ENCODE measurements at places on chromosomes 3 and 15.

- no peak for DNase-seq
These were observed 127.8 kb upstream of the LRRFIP2 start for GRCh38 chr3:37301980-37302708.

GRCh38 chr3:3902161-3902560 is 102.9 kb downstream of the LRRN1 start:
- DNase-seq, result no peak

GRCh38 chr3:24829011-24829581 is 334.4 kb upstream of the THRB start:
- DNase-seq, result peak; percentile 47

DNA sequence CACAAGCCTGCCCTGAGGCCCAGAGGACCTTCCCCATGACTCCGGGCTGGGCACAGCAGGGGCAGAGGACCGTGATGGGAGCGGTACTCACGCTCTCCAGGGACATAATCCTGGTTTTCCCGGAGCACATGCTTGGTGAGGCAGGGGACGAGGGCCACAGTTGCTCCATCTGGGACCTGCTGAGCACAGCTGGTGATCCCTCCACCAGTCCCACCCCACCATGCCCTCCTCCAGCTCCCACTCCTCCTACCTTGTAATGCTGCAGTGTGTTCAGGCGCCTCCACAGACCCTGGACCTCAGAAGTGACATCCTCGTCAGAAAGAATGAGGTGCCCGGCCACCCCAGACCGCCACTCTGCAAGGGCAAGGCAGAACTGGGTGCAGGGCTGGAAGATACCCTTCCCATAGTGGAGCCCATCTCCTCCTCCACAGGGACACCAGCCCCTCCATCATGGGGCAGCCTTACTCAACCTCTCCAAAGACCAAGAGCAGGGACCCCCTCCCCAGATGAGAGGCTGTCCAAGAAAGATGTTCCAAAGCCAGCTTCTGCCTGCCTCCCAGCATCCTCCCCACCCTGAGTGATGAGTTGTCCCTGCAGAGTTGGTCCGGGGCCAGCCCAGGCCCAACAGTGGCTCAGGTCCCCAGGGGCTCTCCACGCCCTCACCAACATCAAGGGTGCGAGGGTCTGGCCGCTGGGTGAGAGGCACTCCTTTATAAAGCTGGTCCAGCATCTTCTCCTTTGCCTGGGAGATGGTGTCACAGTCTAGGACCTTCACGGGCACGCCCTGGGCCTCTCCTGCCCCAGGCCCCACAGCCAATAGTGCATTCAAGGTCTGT is 19.5 kb downstream of the PLXNB1 start:
- no peak for DNase-seq

- DNase-seq, result peak; percentile 28
These were observed 46.2 kb downstream of the PTH1R start for GRCh38 chr3:46923559-46924350.

DNA sequence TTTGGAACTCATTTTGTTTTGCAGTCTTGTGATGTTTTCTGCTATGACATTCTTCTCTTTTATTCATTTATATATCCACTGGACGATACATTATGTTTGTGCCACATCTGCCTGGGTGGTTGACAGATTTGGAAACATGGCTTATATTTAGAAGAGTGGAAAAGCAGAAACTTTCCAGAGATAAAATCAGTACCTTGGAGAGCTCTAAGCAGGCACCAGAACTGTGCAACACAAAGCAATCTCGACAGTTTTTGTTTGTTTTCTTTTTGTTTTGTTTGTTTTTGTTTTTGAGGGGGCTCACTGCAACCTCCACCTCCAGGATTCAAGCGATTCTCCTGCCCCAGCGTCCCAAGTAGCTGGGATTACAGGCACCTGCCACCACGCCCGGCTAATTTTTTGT is 45.5 kb downstream of the SYN2 start:
- no peak for DNase-seq

- DNase-seq, result no peak
These were observed 3.8 kb upstream of the SCG5 start for GRCh38 chr15:32637704-32638103.

- no peak for DNase-seq
These were observed 24.4 kb downstream of the AVEN start for GRCh38 chr15:34014556-34014955.

- DNase-seq, result no peak
These were observed 955.7 kb downstream of the TUSC7 start for GRCh38 chr3:117665296-117665695.

GRCh38 chr15:74171965-74172541 is 1.5 kb upstream of the ISLR start:
- DNase-seq, result no peak

- DNase-seq, result no peak
These were observed 48.5 kb upstream of the TRA2B start for GRCh38 chr3:185986198-185986777.

DNA sequence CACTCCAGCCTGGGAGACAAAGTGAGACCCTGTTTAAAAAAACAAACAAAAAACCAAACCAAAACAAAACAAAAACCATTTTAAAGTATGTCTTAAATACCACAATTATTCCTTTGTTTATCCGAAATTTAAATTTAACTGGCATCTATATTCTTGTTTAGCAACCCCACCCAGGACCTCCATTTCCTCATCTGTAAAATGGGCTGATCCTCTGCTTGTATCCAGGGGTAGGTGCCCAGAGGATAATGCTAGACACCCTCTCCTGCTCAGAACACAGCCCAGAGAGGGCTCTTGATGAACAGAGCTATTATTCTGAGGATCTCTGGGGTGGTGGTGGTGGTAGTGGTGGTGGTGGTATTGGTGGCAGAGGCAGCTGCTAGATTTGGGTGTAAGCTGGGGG is 9.8 kb downstream of the SH2D7 start:
- DNase-seq, result no peak

Measured in Daoy (cell line).